ENCODE measurements at places on chromosomes 1 and 21. TPM values are rescaled to one million over a fixed set of nuclear protein-coding genes. Genes with fewer than 3 reads are reported as not detected.
A peak's percentile ranks its signal among the peaks of the same experiment; 100 is the strongest.

ANKRD34A gene
- 1.1 TPM for total RNA-seq

PODN gene
- 6.5 TPM for total RNA-seq

AVPR1B gene
- total RNA-seq: not detected

UBIAD1 gene
- total RNA-seq: 19.0 TPM

MAGI3 gene
- 7.0 TPM for total RNA-seq

RGS13 gene
- total RNA-seq: not detected

C1QTNF12 gene
- total RNA-seq: 3.8 TPM

HES4 gene
- total RNA-seq: 79.2 TPM

E2F2 gene
- total RNA-seq: 1.3 TPM

KIF14 gene
- 2.6 TPM for total RNA-seq

IGSF9 gene
- total RNA-seq: not detected

DNAJC6 gene
- total RNA-seq: 53.8 TPM

MAST2 gene
- total RNA-seq: 65.4 TPM

EPHB2 gene
- 32.5 TPM for total RNA-seq

TEKT2 gene
- total RNA-seq: 0.70 TPM

GRCh38 chr1:202964791-202965410 lies 2.2 kb downstream of the CYB5R1 start:
- H3K36me3 ChIP-seq: peaks cover 5% of the 10 kb centered on the region
- no peak for DNase-seq
- H3K27me3 ChIP-seq: no peaks in the 10 kb centered on the region
- peaks cover 23% of the 10 kb centered on the region for H3K4me1 ChIP-seq

- H3K27ac ChIP-seq: peak overlapping the region; percentile 53
- peaks cover 14% of the 10 kb centered on the region for H3K27me3 ChIP-seq
- H3K4me1 ChIP-seq: peaks cover 9% of the 10 kb centered on the region
- H3K4me3 ChIP-seq: peak overlapping the region; percentile 71
Measured at GRCh38 chr1:212699104-212699624, 476 bp downstream of the BATF3 start.

- H3K4me3 ChIP-seq: no peak overlapping the region
- H3K27me3 ChIP-seq: peaks cover 49% of the 10 kb centered on the region
- H3K4me1 ChIP-seq: peaks cover 12% of the 10 kb centered on the region
- DNase-seq: peak; percentile 34
- H3K36me3 ChIP-seq: no peaks in the 10 kb centered on the region
Measured at GRCh38 chr1:229203030-229203751, 67.7 kb upstream of the RAB4A start.

- H3K27me3 ChIP-seq: peaks cover 15% of the 10 kb centered on the region
- no peak within 1 kb of the TSS for H3K27ac ChIP-seq
- H3K4me1 ChIP-seq: peaks cover 16% of the 10 kb centered on the region
- DNase-seq: peak; percentile 53
Measured at GRCh38 chr21:34363733-34364132, at the start of gene KCNE2. TSS of gene KCNE2 (plus strand) at chr21:34364006. CDS start at chr21:34370479, 6,473 bp downstream.

- peaks cover 17% of the 10 kb centered on the region for H3K27me3 ChIP-seq
- DNase-seq: no peak
- peaks cover 1% of the 10 kb centered on the region for H3K4me1 ChIP-seq
- H3K4me3 ChIP-seq: no peak overlapping the region
- H3K27ac ChIP-seq: no peak overlapping the region
Measured at GRCh38 chr1:171641076-171641864, 11.2 kb downstream of the MYOC start.

GRCh38 chr1:84192681-84193080 lies 48.6 kb downstream of the PRKACB start:
- no peaks in the 10 kb centered on the region for H3K27me3 ChIP-seq
- H3K4me3 ChIP-seq: no peak overlapping the region
- no peak for DNase-seq

DNA sequence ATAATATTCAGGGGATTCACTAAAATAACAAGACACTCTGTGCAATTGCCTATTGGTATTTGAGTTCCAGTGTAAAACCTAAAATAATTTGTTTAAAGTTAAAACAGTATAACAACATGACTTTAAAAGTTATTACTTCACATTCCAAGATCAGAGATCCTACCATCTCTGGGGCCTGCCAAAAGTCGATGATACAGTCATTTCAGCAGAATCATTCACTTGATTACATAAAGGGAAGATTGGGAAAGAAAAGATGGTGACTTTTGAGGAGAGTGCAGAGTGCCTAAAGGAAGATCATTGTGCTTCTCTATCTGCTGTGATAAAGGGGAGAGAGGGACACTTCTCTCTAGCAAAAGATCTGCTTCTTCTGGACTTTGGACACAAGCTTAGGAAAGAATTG lies 784.4 kb upstream of the ADGRL4 start:
- H3K36me3 ChIP-seq: peaks cover 9% of the 10 kb centered on the region
- no peak for DNase-seq
- peak overlapping the region; percentile 25 for H3K27ac ChIP-seq
- H3K4me1 ChIP-seq: peaks cover 20% of the 10 kb centered on the region
- no peak overlapping the region for H3K4me3 ChIP-seq

GRCh38 chr1:211684791-211685190 lies 9.4 kb upstream of the NEK2 start:
- peaks cover 5% of the 10 kb centered on the region for H3K4me1 ChIP-seq
- DNase-seq: no peak
- H3K36me3 ChIP-seq: no peaks in the 10 kb centered on the region

DNA sequence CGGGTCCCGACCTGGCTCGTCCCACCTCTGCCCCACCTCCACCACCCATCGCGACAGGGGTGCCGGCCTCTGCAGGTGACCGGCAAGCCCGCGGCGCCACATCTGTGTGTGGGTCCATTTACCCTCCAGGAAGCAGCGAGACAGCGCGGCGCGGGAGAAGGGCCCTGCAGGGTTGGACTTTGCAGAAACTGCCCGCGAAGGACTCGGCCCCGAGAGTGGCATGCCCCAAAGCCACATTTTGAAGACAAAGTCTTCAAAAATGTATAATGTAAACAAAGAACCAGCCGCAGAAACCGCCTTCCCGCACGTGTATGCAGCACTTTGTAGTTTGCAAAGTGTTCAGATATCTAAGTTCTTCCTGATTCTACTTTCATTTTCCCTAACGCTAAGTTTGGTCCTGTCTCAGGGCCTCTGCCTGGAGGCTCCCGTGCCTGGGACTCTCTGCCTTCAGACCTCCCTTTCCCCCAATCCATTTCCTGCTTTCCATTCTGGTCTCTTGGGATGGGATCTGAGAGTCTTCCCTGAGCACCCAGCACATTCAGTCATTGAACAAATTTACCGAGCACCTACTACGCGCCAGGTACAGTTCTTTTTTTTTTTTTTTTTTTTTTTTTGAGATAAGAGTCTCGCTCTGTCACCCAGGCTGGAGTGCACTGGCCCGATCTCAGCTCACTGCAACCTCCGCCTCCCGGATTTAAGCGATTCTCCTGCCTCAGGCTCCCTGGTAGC lies 524 bp upstream of the TMCO4 start:
- H3K36me3 ChIP-seq: no peaks in the 10 kb centered on the region
- peaks cover 29% of the 10 kb centered on the region for H3K4me1 ChIP-seq
- DNase-seq: no peak
- H3K4me3 ChIP-seq: peak overlapping the region; percentile 81
- peak overlapping the region; percentile 82 for H3K27ac ChIP-seq

DNA sequence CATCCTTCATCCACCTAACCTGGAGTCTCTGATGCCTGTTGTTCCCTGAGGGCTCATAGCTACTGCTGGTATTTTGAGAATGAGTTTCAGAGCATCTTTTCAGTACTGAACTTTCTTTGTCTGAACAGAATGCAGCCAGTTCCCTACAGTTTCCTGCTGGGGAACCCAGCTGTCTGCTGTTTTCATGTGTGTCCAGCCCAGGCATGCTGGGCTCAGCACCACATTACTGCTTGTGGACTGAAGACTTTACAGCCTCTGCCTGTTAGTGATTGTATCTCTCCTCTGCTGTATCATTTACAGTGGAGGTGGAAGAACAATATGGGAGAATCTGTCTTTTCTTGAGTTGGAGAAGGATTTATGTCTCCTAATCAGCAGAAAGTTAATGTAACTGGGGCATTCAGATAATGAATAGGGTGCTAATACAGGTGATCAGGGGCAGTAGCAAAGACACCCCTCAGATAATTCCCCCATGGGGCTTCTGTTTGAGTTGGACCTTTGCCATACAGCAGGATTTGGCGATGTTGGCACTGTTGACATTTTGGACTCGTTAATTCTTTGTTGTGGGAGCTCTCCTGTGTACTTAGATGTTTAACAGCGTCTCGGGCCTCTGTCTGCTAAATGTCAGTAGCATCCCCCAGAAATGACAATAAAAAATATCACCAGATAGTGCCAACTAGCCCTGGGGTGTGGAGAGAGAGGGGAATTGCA lies 207.7 kb downstream of the HHAT start:
- peaks cover 15% of the 10 kb centered on the region for H3K4me1 ChIP-seq
- peak overlapping the region; percentile 16 for H3K27ac ChIP-seq
- H3K4me3 ChIP-seq: no peak overlapping the region

- DNase-seq: no peak
- H3K4me3 ChIP-seq: peak overlapping the region; percentile 88
- H3K27me3 ChIP-seq: no peaks in the 10 kb centered on the region
Measured at GRCh38 chr1:53015508-53015860, 46.5 kb upstream of the PODN start.

DNA sequence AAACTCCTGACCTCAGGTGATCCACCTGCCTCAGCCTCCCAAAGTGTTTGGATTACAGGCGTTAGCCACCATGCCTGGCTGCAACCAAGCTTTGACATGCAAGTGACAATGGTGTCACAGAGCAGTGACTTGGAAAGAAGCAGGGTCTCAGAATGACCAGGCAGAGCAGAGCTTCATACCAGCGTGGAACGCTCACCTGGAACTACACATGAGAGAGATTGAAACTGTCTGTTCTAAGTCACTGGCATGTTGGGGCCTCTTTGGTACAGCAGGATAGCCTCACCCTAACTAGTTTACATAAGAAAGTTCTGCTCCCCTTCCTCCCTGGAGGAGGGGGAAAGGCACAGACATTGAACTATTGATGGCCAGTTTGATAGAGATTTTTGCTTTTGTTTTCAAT lies 47.5 kb upstream of the ITPKB start:
- H3K4me1 ChIP-seq: peaks cover 5% of the 10 kb centered on the region
- H3K4me3 ChIP-seq: no peak overlapping the region
- peaks cover 7% of the 10 kb centered on the region for H3K27me3 ChIP-seq
- no peak overlapping the region for H3K27ac ChIP-seq
- no peaks in the 10 kb centered on the region for H3K36me3 ChIP-seq
- DNase-seq: no peak

- H3K4me1 ChIP-seq: peaks cover 19% of the 10 kb centered on the region
- H3K27me3 ChIP-seq: no peaks in the 10 kb centered on the region
- H3K4me3 ChIP-seq: no peak overlapping the region
- no peak for DNase-seq
- H3K36me3 ChIP-seq: no peaks in the 10 kb centered on the region
- H3K27ac ChIP-seq: peak overlapping the region; percentile 41
Measured at GRCh38 chr1:20698195-20698910, 19.5 kb downstream of the KIF17 start.

DNA sequence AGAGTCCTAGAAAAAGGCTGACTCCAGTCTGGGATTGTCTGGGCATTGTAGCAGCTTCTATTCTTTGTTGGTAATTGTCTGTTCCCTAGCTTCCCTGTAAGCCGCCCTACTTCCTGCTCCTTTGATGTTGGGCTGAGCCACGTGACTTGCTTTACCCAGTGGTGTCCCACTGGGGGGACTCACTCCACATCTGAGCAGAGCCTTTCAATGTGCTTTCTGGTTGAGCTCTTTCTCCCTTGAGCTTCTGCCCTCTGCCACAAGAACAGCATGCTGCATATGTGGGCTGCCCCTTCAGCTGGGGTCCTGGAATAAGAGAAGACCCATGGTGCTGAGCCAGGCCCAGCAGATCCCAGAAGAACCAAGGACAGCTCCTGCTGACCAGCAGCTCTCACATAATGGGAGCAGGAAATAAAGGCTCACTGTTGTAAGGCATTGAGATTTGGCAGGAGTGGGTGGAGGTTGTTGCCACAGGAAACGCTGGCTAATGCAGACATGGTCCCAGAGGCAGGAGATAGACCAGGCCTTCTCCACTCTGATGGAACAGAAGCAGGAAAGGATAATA lies 276.3 kb upstream of the GJB5 start:
- H3K4me3 ChIP-seq: no peak overlapping the region
- no peak for DNase-seq
- no peaks in the 10 kb centered on the region for H3K36me3 ChIP-seq
- no peak overlapping the region for H3K27ac ChIP-seq
- H3K4me1 ChIP-seq: no peaks in the 10 kb centered on the region

- H3K4me3 ChIP-seq: no peak overlapping the region
- H3K36me3 ChIP-seq: peaks cover 40% of the 10 kb centered on the region
- no peak overlapping the region for H3K27ac ChIP-seq
- H3K4me1 ChIP-seq: no peaks in the 10 kb centered on the region
- no peaks in the 10 kb centered on the region for H3K27me3 ChIP-seq
Measured at GRCh38 chr1:100979631-100980030, 46.0 kb downstream of the DPH5 start.

- H3K36me3 ChIP-seq: no peaks in the 10 kb centered on the region
- H3K27ac ChIP-seq: no peak overlapping the region
- no peaks in the 10 kb centered on the region for H3K27me3 ChIP-seq
- DNase-seq: no peak
- H3K4me1 ChIP-seq: peaks cover 1% of the 10 kb centered on the region
Measured at GRCh38 chr1:20153000-20153418, 13.9 kb downstream of the PLA2G2F start.

DNA sequence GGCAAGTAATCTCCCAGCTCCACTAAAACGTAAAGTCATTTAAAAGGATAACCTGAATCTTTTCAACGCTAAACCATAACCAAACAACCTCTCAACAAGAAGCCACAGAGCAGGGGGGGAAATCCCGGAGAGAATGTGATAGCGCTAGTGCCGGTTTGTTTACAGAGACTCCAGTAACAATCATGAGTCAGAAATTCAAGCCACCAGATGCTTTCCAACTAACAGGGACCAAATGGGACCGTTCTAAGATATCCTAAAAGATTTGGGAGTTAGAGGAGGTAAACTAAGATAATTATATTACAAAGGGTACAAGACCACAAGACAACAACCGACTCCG lies 825 bp downstream of the DCAF8 start:
- H3K4me1 ChIP-seq: peaks cover 50% of the 10 kb centered on the region
- H3K4me3 ChIP-seq: peak overlapping the region; percentile 97
- no peaks in the 10 kb centered on the region for H3K36me3 ChIP-seq
- no peak for DNase-seq
- H3K27me3 ChIP-seq: peaks cover 16% of the 10 kb centered on the region

DNA sequence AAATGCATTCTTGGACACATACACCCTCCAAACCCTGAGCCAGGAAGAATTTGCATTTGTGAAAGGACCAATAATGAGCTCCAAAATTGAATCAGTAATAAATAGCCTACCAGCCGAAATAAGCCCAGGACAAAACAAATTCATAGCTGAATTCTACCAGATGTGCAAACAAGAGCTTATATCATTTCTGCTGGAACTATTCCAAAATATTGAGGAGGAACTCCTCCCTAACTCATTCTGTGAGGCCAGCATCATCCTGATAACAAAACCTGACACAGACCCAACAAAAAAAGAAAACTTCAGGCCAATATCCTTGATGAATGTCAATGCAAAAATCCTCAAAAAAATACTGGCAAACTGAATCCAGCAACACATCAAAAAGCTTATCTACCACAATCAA lies 6.7 kb downstream of the SPRR2E start:
- DNase-seq: no peak
- H3K4me1 ChIP-seq: no peaks in the 10 kb centered on the region
- H3K36me3 ChIP-seq: no peaks in the 10 kb centered on the region
- no peak overlapping the region for H3K4me3 ChIP-seq
- H3K27me3 ChIP-seq: no peaks in the 10 kb centered on the region

GRCh38 chr1:244106837-244107493 lies 55.9 kb downstream of the ZBTB18 start:
- H3K27me3 ChIP-seq: no peaks in the 10 kb centered on the region
- H3K36me3 ChIP-seq: no peaks in the 10 kb centered on the region
- H3K4me3 ChIP-seq: no peak overlapping the region
- DNase-seq: no peak
- H3K27ac ChIP-seq: no peak overlapping the region
- peaks cover 58% of the 10 kb centered on the region for H3K4me1 ChIP-seq

Data from osteocyte (in vitro differentiated cells).